ENCODE measurements at places on chromosomes 5 and 9.

DNA sequence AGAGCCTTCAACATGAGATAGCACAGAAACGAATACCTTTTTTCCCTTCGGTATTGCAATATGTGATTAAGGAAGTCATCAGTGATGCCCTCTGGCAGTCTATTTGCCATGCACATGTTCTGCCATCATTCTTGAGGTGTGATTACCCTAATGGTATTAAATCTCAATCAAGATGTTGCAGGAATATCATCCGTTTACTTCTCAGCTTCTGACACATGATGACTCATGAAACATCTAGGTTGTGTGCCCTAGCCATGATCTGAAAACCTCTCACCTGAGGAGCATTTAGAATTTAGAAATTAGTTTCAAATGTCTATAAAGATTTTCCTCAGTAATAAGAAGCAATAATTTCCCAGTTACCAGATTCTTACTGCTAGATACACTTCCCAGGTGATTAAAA lies 209.1 kb downstream of the ADGRV1 start:
- DNase-seq = no peak

DNA sequence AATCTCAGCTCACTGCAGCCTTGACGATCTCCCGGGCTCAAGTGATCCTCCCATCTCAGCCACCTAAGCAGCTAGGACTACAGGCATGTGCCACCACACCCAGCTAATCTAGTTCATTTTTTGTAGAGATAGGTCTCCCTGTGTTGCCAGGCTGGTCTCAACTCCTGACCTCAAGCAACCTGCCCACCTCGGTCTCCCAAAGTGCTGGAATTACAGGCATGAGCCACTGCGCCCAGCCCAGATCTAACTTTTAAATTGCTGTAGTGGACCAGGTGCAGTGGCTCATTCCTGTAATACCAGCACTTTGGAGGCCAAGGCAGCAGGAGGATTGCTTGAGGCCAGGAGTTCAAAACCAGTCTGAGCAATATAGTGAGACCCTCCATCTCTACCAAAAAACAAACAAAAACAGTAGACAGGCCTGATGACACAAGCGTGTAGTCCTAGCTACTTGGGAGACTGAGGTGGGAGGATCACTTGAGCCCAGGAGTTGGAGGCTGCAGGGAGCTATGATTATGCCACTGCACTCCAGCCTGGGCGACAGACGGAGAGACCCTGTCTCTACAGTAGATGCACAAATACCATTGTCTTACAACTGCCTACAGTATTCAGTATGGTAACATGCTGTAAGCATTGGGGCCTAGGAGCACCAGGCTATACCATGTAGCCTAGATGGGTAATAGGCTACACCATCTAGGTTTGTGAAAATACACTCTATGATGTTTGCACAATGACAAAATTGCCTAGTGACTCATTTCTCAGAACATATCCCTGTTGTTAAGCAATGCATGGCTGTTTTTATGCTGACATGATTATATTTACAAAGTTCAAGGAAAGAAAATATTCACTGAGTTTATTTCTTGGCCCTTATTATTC lies 1.5 kb upstream of the SIT1 start:
- DNase-seq = no peak

GRCh38 chr9:6441269-6441668 lies 28.3 kb downstream of the UHRF2 start:
- DNase-seq = no peak

DNA sequence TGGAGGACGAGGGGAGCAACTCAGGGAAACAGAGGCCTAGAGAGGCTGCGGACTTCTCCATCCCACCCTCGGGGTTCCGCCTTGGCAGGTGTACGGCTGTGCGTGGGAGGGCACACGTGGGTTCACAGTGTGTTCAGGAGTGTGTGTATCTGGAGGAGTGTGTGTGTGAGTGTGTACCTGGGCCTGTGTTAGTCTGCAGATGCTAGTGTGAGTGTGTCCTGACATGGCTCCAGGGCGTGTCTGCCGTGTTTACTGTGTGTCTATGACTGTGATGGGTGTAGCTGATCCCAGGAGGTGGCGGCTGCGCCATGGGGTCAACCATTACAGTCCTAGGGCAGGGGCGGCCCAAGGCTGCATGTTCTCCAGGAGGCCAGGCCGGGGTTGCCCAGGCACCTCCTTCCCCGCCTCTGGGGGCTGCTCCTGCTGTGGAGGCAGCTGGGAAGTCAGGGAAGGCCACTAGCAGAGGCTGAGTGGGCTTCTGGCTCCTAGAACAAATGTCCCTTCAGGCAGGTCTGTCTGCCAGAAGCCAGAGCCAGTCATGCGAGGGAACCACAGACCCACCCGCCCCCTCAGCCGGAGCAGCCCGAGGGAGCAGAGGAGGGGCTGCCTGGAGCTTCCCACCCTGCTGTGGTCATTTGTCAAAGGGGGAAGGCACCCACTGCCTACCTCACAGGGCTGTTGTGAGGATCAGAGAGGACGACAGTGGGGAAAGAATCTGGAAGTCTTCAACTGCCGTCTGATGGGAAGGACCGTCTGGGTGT lies 21.4 kb downstream of the CRB2 start:
- no peak for DNase-seq

DNA sequence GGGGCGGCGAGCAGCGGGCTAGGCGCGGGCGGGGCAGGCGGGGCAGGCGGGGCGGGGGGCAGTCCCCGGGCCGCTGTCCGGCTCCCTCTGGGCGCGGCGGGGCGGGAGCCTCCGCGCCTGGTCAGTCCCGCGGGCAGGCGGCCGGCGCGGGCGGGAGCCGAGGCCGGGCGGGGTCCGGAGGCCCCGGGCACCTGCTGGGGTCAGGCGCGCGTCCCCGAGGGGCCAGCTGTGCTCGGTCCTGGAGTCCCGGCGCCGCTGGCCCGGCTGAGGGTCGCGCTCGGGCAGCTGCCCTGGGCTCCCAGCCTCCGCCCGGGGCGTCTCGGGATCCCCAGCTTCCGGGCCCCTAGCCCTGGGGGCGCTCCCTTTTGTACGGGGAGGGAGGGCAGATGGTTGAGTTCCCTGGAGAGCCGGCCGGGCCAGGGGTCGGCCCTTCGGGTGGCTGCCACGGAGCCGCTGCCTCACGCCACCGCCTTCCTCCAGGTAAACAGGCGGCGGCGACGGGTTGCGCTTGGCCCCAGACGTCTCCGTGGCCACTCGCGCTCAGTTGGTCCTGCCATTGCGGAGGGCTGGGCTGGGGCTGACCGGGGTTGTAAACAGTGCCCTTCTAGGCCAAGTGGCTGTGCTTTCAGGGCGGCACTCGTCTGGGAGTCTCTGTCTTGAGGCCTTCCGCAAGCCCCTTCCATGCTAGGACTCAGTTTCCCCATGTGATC lies 473 bp downstream of the ZBTB34 start:
- no peak for DNase-seq

- no peak for DNase-seq
Measured at GRCh38 chr5:108650997-108651396, 96.7 kb upstream of the FER start.

GRCh38 chr9:135079018-135079417 lies 8.4 kb upstream of the OLFM1 start:
- DNase-seq = no peak

- no peak for DNase-seq
Measured at GRCh38 chr9:1031951-1032601, 18.1 kb upstream of the DMRT2 start.

- no peak for DNase-seq
Measured at GRCh38 chr5:170025853-170026252, 45.6 kb upstream of the INSYN2B start.

GRCh38 chr5:124574521-124575436 lies 171.7 kb downstream of the ZNF608 start:
- DNase-seq = no peak

GRCh38 chr5:25862276-25862675 lies 1176.1 kb downstream of the CDH9 start:
- no peak for DNase-seq
